AG10803 (cell line): ENCODE measurements at places on chromosomes 7 and 10.

DNA sequence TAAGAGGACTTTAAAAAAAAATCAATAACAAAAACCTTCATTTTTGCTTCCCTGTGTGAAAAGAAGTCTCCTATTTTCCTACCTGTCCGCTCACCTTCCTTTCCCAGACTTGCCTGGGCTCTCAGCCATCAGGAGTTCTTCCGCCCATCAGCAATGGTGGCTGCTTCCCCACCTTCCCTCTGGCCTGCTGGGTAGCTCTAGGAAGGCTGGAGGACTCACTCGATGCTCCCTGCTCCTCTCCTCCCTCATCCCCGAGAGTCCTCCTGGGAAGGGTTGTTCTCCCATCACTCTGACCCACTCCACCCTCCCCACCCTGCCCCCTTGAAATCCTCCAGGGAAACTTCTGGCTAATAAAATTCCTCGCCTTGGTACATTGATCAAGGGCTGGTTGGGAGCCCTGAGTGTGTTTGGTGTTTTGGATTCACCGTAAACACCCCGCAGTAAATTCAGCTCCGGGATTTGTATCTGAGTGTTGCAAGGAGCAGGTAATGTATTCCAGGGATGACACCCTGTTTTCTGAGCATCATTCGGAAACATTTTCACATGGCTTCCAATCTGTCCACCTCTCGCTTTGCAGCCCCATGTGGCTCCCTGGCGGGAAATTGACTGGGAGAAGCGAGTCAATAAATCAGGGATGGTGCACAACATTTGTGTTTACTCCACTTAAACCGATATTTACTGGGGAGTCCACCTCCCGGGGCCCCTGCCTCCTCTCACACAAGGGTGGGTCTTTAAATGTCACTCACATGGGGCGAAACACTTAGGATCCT lies 126.4 kb upstream of the SDK1 start:
- DNase-seq, result no peak

DNA sequence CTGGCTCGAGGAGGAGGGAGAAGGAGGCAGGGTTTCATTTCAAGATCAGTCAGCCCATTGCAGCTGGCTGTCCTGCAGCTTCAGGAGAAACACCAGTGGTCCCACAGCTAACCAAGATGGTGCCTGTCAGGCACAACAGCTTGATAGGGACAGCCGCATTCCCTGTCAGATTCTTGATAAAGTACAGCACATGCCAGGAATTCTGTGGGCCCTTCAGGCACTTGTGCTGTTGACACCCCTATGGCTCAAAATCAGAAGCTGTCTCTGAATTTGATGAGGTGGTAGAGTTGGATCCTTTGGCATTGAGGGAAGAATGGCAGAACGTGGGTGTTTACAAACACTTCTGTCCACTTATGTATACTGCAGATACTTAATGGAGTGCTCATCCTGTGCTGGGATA lies 354.3 kb downstream of the KCNMA1 start:
- no peak for DNase-seq

DNA sequence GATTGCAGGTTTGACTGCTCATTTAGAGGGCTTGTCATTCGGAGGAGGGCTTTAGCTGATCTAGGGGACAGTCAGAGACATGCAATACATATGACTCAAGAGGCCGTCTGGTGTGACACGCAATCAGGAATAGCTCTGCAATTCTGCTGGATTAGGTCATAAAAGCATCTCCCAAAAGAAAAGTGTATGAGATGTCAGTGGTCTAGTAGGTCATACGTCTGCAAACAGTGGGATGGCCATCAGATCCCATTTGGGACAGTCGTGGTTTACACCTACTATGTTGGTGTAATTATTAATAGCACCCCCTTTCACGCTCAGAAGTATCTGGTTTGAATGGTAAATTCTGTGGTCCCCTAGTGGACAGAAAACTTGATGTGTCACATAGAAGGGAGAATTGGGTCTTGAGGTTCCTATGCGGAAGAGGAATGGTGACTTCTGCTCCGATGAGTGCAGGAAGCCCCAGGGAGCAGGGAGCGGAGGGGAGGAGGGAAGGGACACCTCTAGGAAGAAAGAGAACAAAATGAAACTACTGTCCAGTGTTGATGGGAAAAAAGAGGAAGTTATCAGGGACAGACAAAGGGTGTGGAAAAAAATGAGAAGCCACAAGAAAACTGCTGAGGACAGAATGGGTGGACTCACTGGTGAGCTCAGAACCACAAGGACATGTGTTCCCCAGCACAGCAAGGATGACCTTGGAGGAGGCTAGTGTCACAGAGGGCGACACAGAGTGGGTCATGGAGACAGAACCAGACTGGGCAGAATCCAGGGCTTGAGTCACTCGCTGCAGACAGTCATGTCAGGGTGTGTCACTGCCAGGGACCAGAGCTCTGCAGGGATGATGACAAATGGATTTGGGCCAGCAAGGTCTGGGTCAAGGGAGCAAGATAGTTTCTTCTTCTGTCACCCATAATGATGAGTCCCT lies 59.9 kb downstream of the MAP3K8 start:
- DNase-seq, result peak; percentile 56

DNA sequence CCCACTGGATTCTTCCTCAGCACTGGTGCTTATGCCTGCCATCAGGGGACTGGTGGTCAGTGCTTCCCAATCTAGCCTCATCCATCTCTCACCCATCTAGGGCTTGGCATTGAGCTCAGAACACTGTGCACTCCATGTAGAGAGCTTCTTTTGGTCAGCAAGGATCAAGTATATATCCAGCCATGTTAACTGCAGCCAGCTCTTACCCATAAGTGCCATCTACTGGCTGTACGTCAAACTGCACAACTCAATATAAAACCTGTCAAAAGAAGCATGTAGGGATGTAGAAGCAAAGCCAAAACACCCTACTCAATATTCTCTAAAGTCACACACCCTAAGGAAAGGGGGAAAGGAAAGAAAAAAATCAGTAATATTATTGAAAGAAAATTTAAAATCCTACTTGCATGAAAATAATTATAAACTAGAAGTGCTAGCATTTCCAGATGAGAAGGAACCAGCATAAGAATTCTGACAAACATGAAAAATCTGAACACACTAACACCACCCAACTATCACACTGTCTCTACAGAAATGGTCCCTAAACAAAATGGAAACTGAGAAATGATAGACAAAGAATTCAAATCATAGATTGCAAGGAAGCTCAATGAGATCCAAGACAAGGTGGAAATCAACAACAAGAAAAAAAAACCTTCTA lies 531.1 kb upstream of the STEAP1 start:
- DNase-seq, result peak; percentile 44

DNA sequence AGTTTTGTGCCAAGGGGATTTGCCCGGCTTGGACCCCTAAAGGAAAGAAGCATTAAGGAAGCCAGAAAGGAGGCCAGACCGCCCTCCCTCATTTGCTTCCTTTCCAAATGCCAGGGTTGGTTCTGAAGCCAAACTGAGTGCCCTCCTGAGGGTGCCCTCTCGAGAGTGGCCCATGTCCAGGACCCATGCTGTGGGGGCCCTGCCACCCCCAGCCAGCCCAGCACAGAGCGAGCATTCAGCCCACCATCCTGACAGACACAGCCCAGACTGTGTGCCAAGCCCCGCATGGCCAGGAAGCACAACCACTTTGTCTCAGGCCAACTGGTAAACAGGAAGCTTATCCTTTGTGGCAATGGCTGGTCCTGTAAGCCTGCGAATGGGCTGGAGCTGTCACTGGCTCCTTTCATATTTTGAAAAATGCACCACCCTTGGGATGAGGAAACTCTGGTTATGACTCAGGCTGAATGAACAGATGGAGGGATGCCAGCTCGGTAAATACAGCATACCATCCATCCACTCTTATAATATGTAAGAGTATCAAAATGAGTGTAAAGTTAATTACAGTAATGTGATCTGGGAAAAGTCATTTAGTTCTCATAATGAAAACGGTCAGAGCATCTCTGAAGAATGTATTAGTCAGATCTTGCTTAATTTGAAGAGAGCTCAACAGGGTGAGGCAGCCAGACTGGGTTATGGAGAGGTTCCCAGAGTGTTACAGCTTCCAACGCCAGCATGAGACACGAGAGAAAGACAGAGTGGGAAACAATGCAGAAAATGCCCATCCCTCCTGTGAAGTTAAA lies 65.0 kb downstream of the STK17A start:
- peak; percentile 100 for DNase-seq

- no peak for DNase-seq
Measured at GRCh38 chr10:28788252-28788651, 110.9 kb downstream of the BAMBI start.

- no peak for DNase-seq
Measured at GRCh38 chr7:66617295-66617694, 11.4 kb upstream of the KCTD7 start.

GRCh38 chr7:44195889-44196288 lies 4.9 kb upstream of the YKT6 start:
- DNase-seq, result no peak

DNA sequence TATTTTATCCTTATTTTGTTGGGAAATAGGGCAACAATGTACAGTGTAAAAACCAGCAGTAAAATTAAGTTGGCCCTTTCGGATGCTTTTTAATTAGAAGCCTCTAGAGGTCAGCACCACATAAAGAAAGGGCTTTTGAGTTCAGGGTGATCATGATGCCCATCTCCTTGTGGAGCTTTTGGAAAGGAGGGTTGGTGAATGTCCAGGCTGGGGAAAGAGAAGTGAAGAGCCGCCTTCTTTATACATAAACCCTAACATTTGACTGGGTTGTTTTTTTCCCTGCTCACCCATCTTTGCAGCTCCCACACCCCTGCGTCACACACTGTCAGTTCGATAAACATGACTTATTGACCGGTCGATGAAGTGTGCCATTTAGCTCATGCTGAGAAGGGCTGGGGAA lies 29.8 kb downstream of the MTURN start:
- DNase-seq, result peak; percentile 65

DNA sequence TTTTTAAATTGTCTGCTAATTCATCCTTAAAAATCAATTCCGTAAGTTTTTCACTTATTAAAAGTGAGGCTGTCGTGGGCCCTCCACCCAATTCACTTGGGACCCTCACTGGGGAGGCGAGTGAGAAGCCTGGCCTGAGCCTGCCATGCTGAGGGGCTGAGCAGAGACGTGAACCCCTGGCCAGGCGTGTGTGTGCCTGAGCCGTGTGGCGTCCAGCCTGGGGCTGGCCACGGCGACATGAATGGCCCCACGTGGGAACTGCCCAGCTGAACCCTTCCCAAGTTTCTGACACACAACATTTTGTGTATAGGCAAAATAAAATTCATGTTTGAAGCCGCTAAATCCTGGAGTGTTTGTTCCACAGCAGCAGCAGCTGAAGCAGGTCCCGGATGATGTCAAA lies 13.0 kb upstream of the VIPR2 start:
- no peak for DNase-seq

- DNase-seq, result no peak
Measured at GRCh38 chr7:150897502-150898474, 45.5 kb downstream of the AOC1 start.

DNA sequence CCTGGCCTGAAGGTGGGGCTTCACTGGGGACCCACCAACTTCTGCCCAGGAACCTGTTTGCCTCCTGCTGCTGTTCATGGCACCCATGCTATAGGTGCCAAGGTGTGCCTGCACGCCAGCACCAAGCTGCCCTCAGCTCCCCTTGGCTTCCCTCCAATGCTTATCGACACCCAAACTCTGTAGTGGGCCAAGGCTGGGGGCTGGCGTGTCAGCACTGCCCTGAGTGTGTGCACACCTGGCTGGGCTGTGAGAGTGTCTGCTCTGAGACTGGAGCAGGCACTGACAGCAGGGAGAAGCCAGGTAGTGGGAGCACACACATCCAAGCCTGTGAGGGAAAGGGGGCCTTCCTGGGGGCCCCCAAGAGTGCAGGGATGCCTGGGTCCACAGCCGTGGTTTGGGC lies 43.1 kb upstream of the TUBB8 start:
- no peak for DNase-seq

- DNase-seq, result no peak
Measured at GRCh38 chr10:122974023-122974422, 6.2 kb upstream of the PSTK start.

GRCh38 chr10:91023700-91024398 lies 103.0 kb upstream of the ANKRD1 start:
- no peak for DNase-seq

GRCh38 chr7:91165846-91166230 lies 98.4 kb upstream of the FZD1 start:
- DNase-seq, result peak; percentile 61

- DNase-seq, result no peak
Measured at GRCh38 chr7:107220356-107220755, 51.6 kb downstream of the HBP1 start.

- DNase-seq, result no peak
Measured at GRCh38 chr10:76990561-76990960, 647.0 kb downstream of the KCNMA1 start.

DNA sequence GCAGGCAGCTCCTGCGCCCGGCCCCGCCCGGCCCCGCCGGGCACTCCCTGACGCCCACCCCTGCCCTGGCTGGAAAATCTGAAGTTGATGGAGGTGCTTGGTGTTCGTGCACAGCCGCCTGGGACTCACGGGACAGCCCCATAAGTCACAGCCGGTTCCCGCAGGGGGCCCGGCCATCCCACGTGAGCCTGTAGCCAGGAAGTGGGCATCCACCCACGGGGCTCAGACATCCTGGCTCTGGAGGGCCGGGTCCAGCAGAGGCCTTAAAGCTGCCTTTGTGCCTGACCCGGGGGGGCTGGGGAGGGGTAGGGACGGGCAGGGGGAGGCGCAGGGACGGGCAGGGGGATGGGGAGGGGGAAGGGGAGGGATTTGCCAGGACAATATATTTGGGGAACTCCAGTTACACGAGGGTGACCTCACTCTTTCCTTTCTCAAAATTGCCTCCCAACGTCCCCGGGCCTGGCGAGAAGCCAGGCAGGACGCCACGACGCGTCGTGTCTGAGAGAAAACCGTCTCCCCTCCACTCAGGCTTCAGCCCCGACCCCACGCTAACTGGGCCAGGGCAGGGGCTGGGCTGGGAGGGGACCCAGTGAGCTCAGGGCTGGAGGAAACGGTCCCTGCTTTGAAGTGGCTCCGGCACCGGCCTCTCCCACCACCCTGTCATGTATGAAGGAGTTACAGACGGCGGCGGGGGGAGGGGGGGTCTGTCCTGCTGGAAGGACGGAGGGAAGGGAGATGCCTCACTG lies 82.1 kb upstream of the PDGFA start:
- DNase-seq, result no peak

GRCh38 chr7:106609416-106609815 lies 51.5 kb downstream of the CCDC71L start:
- peak; percentile 72 for DNase-seq

DNA sequence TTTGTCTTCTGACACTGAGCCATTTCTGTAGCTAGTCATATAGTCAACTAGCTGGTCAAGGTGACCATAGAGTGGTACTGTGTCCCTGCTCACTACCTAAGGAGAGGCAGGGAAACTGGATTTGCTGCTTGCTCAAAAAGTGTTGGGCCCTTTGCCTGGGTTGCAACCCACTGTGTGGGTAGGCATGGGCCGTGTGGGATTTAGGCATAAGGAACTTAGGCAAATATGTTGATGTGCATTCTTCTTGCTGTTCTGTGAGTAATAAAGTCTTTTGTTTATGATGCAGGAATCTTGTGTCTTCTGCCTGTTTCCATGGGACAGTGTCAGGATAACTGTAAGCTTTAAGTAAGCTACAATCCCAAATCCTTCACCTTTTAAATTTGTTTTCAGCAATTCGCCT lies 23.1 kb upstream of the TCTN3 start:
- DNase-seq, result no peak
